ENCODE measurements at places on chromosomes 6 and 20.

GRCh38 chr20:32527447-32528055 is 57.6 kb downstream of the NOL4L start:
- DNase-seq: no peak

GRCh38 chr6:152170702-152171667 is 363.5 kb downstream of the ESR1 start:
- DNase-seq: no peak

- DNase-seq: no peak
Measured at GRCh38 chr6:16727996-16728395, 33.3 kb downstream of the ATXN1 start.

DNA sequence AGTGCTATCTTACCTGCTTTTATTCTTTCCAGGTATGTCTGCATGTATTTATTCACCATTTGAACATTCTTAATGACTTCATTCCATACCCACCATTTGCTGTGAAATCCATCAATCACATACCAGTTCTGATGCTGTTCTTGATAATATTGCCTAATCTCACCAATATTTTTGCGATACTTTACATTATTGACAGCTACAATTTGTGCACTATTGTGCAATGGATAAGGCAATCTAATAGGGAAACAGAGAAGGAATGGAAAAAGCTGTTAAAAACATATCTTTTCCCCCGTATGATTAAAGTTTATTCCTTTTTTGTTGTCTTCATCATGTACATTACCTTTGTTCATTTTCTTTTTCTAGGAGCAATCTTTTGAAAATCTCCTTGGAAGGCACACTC is 23.3 kb upstream of the ZBTB24 start:
- DNase-seq: no peak

DNA sequence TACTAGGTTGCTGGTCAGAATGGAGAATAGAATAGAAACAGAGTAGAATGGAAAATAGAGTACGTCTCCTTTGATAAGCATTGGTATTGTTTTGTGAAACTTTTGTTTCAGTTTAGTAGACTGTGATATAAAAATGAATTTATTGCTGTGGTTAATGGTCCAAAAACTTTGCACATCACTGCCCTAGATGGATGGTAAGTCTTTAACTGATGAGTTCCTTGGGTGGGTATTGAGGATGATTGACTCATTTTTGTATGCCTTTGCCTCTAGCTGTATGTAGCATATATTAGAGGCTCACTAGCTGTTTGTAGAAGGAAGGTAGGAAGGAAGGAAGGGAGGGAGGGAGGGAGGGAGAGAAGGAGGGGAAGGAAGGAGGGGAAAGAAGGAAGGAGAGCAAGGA is 48.3 kb downstream of the ZDHHC14 start:
- no peak for DNase-seq

- no peak for DNase-seq
Measured at GRCh38 chr20:1291191-1291741, 25.2 kb downstream of the SNPH start.

DNA sequence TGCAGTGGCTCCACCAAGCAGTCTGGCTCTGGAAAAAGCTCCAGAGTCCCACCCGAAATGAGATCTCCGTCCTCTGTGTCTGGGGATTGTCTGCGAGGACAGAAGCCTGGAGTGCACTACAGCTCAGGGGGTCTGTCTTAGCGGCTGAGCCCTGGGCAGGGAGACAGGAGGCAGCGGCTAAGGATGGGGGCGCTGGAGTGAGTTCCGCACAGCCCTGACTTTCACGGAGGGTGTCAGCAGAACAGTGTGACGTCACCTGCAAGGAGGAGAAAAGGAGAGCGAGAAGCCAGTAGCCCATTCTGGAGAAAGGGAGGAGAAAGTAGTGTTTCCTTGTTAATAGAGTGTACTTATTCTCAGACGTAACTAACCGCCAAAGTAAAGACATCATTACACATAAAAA is 97.6 kb downstream of the FAM50B start:
- DNase-seq: no peak

DNA sequence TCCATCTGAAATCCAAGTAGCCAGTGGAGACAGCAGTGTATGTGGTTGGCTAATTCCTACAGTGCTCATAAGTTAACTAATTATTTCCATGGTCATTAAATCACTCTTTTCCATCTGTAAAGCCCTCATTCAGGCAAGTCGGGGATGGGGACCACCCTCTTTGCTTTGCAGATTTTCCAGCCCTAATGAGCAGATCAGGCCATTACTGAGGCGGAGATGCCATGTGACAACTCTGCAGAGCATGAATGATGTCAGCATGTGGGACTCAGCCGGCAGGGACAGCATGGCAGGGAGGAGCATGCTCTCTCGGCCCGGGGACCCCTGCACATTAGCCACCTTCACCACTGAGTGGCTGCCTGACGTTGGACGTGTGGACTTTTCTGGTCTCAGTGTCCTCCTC is 623.3 kb upstream of the CDH4 start:
- DNase-seq: no peak

DNA sequence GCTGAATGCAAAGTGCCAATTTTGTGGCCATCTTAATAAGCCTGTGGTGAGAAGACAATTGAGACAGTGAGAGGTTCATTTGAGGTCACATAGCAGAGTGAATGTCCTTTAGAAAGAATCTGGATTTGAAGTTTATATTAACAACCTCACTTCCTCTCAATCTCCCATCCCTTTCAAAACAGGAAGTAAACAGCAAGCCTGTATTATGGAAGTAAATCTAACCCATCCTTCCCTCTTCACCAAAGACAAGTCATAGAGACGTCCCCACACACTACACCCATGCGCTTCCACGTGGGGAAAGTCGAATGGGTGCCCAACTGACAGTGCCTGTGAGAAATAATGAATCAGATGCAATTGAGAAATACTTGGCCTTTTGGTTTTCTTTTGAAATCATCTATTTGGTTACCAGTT is 28.8 kb upstream of the CCND3 start:
- DNase-seq: peak; percentile 38

GRCh38 chr6:99613705-99614429 is 7.2 kb downstream of the PRDM13 start:
- no peak for DNase-seq

DNA sequence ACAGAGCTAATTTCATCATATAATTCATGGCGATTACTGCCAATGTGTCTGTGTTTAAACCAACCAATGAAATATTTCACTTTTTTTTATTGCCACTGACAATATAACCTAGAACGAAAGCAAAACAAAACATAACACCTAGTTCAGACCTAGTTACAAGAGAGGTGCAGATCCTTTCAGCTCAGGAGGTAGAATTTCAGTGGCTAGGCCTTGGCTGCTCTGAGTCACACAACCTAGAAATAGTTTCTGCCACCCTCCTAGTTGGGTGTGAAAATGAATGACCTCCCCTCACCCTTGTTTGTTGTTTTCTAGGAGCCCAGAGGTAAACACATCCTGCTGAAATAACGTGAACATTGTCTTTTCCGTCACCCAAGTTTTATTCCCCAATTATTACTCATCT is 356.3 kb downstream of the HTR1B start:
- no peak for DNase-seq

GRCh38 chr20:53334861-53335260 is 258.8 kb downstream of the ZNF217 start:
- DNase-seq: no peak

DNA sequence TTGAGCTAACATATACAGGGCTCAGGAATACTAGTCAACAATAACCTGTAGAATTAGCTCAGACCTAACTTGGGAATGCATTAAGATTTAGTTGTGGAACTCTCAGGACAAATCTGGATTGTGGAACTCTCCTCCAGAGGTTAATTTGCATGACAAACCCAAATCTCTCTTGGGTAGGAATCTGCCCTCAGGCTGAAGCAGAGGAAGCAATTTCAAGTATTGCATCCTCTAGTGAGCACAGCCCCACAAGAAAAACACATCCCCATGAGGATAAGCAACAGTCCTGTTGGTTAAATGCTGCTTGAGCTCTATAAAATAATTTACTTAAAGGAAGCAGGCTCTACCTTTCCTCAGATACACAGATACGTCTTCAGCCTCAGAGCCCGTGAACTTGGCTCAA is 170.9 kb upstream of the STXBP5 start:
- no peak for DNase-seq

GRCh38 chr20:47887064-47887463 is 101.8 kb upstream of the SULF2 start:
- no peak for DNase-seq

GRCh38 chr20:10430000-10430466 is 4.0 kb downstream of the MKKS start:
- DNase-seq: no peak

GRCh38 chr20:51800872-51801121 is 1.5 kb downstream of the SALL4 start:
- DNase-seq: no peak

DNA sequence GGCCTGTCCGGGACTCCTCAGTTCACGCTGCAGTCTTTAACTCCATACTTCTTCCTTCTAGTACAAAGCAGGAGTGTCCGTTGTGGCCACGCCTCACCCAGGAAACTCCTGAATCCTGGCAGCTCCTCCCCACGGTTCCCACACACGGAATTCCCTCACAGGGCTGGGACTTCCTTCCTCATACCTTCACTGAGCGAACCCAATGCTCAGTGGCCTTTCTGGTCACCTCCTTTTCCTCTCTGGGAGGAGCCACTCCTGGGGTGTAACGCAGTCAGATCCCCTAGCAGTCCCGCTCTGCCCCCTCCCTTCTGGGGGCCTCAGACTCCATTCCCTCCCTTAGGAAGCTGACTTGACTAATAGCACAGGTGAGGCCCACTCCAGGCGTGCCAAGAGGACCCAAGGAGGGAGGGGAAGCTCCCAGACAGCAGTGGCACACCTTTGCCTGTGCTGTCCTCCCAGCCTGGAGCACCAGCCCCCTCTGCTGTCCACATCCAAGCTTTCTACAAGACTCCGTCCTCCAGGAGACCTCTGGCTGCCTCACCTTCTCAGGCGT is at the start of gene SLC52A3:
SLC52A3 (minus strand) TSS at position 75 of the 553 bp plus-strand sequence. CDS start 2,726 bp downstream, outside the sequence.
- DNase-seq: no peak

- no peak for DNase-seq
Measured at GRCh38 chr20:51272401-51272800, 249.5 kb upstream of the KCNG1 start.

- DNase-seq: no peak
Measured at GRCh38 chr20:14889496-14890255, 552.3 kb upstream of the FLRT3 start.

DNA sequence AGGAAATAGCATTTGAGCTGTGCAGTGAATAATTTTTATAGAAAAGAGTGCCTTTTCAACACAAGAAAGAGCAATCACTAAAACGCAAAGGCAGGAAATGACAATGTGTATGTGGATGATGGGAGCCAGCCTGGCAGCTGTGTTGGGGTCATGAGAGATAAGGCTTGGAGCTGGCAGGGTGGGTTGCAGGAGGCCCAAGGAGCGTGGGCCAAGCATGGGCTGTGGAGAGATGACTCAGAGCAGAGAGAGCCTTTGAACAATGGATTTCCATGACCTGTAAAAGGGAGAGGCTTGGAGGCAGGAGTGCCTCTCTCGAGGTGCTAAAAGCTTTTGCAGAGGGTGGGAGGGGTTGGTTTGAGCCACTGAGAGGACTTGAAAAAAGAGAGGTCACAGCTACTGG is 6.6 kb upstream of the TBC1D7 start:
- no peak for DNase-seq

GRCh38 chr6:12485226-12485764 is 195.1 kb downstream of the EDN1 start:
- DNase-seq: no peak

DNA sequence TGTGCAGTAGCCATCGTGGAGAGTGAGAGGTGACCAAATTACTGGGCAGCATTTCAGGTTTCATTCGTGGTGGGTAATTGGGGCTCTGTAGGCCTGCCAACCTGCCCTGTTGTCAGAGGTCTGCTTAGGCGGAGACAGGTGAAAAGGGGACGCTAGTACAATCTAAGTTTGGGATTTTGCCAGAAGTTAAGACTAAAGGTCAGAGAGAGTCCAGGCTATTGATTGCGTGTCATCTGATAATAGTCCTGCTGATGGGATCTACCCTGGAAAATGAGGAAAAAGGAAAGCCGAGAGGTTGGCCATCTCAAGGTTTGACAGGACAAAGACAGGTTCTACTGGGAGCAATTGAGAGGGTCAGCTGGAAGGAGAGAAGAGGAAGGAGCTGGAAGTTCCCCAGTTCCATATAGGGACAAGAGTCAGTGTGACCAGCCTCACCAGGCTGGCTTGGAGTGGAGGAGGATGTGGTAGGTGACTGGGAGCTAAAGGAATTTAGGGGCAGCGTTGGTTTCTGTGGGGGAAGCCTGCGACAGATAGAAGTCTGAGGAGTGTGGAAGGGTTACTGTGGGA is 10.9 kb downstream of the ARFGEF2 start:
- DNase-seq: no peak

GRCh38 chr6:118627724-118628123 is 23.7 kb downstream of the CEP85L start:
- DNase-seq: no peak

DNA sequence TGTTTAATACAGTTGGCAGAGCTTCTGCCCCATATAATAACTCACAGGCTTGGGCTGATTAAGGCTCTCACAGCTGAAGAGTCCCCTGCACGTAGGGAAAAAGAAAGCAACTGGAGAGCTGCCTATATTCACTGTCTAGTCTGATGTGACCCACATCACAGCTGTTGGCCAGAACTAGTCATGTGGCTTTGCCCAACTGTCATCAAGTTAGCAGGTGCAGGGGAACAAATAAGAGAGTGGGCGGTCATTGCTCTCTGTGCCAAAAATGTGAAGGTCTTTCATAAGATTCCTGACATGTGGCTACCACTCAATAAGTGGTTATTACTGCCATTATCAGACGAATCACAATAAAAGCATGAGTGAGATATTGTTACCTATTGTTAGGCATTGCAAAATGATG is 665.2 kb downstream of the DOK5 start:
- no peak for DNase-seq

- DNase-seq: no peak
Measured at GRCh38 chr6:75834447-75834846, 85.4 kb downstream of the MYO6 start.

DNA sequence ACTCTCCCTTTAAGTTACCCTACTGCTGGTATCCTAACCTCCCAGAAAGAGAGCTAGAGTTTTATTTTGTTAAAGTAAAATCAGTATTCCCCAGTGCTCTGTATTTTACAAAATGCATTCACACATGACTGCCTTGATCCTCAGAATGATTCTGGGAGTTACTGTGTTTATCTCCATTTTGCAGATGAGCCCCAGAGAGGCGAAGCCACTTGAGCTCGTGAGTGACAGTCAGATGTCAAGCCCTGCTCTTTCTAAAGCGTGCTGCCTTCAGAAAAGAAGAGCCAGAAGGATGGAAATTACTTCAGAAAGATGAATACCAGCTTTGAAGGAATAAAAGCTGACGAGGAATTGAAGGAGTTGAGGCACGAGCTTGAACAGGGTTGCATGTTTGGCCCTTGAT is 14.1 kb upstream of the OSER1 start:
- no peak for DNase-seq

Data from stimulated activated CD4-positive, alpha-beta T cell treated with anti-CD3 and anti-CD28 coated beads, Interleukin-1b, Interleukin-23, amount 100 ng/mL, for 1 hour (primary cell).